ENCODE measurements at places on chromosomes 12 and 14. TPM values are rescaled to one million over a fixed set of nuclear protein-coding genes. Genes with fewer than 3 reads are reported as not detected.

Gene PAX9
- not detected for total RNA-seq

GRCh38 chr12:77592836-77593235 is 237.9 kb upstream of the NAV3 start:
- no peak for DNase-seq
- no peaks in the 10 kb centered on the region for H3K27me3 ChIP-seq
- no peaks in the 10 kb centered on the region for H3K36me3 ChIP-seq
- no peak overlapping the region for H3K4me3 ChIP-seq
- H3K27ac ChIP-seq: no peak overlapping the region

DNA sequence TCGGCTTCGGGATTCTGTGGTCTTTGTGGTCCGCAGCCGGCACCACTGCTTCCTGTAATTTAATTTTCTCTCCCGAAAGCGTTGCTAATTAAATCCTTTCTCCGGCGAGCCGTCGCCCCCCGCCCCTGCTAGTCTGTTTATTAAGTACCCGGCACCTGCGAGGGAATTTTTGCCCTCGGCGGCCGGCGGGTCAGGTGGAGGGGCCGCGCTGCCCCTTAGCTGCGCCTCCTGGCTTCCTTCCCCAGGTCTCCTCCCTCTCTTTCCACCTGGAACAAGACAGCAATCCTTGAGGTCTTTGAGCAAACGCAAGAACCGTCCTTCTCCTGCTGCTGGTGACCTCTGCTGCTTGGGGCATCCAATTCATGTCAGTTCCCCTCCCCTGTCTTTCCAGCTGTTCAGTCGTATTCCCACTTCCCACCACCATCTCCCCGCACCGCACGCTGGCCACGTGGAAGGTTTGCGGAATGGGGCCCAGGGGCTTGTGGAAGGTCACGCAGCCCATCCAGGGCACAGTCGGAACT is 16.2 kb downstream of the ZDHHC22 start:
- DNase-seq: no peak
- H3K4me1 ChIP-seq: peaks cover 31% of the 10 kb centered on the region
- peak overlapping the region; percentile 50 for H3K4me3 ChIP-seq
- H3K27me3 ChIP-seq: peaks cover 21% of the 10 kb centered on the region

GRCh38 chr14:65128096-65128495 is 25.8 kb upstream of the MAX start:
- no peak for DNase-seq
- H3K27ac ChIP-seq: no peak overlapping the region
- H3K27me3 ChIP-seq: peaks cover 6% of the 10 kb centered on the region
- H3K4me3 ChIP-seq: no peak overlapping the region

- no peaks in the 10 kb centered on the region for H3K36me3 ChIP-seq
- H3K4me3 ChIP-seq: no peak overlapping the region
- no peaks in the 10 kb centered on the region for H3K27me3 ChIP-seq
- no peak for DNase-seq
Measured at GRCh38 chr14:58752771-58753201, 115.0 kb downstream of the DACT1 start.

GRCh38 chr12:27549801-27550652 is 26.0 kb downstream of the PPFIBP1 start:
- H3K4me3 ChIP-seq: no peak overlapping the region
- peaks cover 14% of the 10 kb centered on the region for H3K27me3 ChIP-seq
- peaks cover 11% of the 10 kb centered on the region for H3K4me1 ChIP-seq
- no peak overlapping the region for H3K27ac ChIP-seq
- no peaks in the 10 kb centered on the region for H3K36me3 ChIP-seq

GRCh38 chr14:30196861-30197260 is 269.2 kb upstream of the PRKD1 start:
- DNase-seq: no peak
- no peak overlapping the region for H3K27ac ChIP-seq
- H3K4me1 ChIP-seq: no peaks in the 10 kb centered on the region

- H3K27me3 ChIP-seq: no peaks in the 10 kb centered on the region
- H3K27ac ChIP-seq: no peak overlapping the region
- no peaks in the 10 kb centered on the region for H3K36me3 ChIP-seq
- H3K4me1 ChIP-seq: peaks cover 28% of the 10 kb centered on the region
Measured at GRCh38 chr12:4174417-4174816, 99.1 kb upstream of the CCND2 start.

- no peaks in the 10 kb centered on the region for H3K27me3 ChIP-seq
- no peaks in the 10 kb centered on the region for H3K36me3 ChIP-seq
- H3K4me3 ChIP-seq: no peak overlapping the region
- no peak for DNase-seq
- H3K27ac ChIP-seq: no peak overlapping the region
Measured at GRCh38 chr14:105806568-105806967, 280.2 kb downstream of the TMEM121 start.

DNA sequence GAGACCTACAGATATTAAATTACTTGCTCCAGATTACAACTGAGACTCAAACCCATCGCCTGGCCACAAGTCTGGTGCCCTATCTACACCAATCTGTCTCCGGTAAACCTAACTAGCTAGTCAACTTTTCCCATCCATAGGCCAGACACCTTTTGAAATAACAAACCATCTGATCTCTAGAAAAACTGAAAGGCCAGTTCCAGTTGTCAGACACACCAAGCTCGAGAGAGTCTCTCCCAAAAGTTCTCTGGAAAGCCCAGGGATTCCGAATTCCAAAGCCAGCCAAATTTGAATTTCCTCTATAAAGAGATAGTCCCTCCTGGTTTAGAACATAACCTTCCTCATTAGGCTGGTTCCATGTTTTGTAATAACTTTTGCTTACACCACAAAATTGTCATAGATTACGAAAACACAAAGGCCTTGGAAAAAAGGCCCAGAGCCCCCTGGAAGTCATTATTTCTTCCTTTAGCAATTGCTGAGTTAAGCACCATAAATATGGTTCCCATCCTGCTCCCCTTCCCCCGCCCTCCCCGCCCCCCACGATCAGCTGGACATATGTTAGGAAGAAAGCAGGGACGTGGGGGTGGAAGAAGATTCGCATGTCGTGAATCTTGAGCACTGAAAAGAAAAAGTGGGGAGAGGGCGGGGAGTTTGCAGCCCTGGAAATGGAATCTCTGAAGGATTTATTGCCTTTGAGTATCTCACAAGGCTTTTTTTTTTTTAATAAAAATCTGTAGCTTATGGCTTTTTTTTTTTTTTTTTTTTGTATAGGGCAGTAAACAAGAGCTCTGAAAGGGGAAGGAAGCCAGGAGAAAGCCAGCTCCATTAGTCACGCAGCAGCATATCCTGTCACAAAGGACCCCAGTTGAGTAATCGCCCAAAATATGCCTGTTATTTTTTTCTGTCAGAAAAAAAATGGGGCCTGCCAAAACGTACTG is 110.4 kb downstream of the ZFP36L1 start:
- H3K4me1 ChIP-seq: peaks cover 63% of the 10 kb centered on the region
- H3K4me3 ChIP-seq: peak overlapping the region; percentile 11
- peak overlapping the region; percentile 89 for H3K27ac ChIP-seq
- H3K36me3 ChIP-seq: no peaks in the 10 kb centered on the region
- no peaks in the 10 kb centered on the region for H3K27me3 ChIP-seq

Measured in activated CD8-positive, alpha-beta T cell treated with anti-CD3 and anti-CD28 coated beads for 36 hours (primary cell).